ENCODE measurements at places on chromosomes 2 and 18.

DNA sequence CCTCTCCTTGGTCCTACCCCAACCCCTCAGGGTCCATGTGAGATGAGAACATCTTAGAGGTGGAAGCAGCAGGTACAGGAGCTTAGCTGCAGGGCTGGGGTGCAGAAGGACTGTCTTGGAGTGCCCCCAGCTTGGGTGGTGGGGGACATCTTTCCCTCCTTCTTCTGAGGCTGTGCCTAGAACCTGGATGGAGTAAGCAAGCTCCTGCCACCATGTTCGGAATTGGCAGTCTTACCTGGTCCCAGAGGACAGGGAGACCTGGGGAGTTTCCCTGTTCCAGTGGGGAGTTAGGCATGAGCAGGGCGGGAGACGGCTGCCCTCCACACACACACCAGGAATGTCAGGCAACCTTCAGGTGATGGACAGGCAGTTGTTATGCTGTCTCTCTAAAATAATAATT is 131.0 kb upstream of the COPS8 start:
- DNase-seq: no peak

DNA sequence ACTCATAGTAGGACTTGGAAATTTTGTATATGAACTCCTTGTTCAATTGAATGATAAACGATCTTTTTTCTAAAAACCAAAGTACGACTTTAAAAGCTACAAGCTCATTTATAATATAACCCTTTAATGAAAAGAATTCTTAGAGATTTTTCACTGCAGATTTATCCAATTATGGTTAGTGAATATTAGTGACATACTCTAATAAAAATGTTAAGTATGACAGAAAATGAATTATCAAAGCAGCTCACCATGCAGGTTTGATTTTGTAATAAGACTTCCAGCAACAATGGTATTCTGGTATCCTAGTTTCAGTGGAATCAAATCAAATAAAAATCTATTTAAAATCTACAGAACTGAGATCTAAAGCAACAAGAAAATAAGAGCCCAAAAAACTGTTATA is 38.5 kb downstream of the PRPF40A start:
- DNase-seq: no peak

GRCh38 chr2:70696142-70696541 is 71.9 kb downstream of the ADD2 start:
- no peak for DNase-seq

- DNase-seq: no peak
Observed at GRCh38 chr18:80126797-80127196, 17.7 kb downstream of the ADNP2 start.

- DNase-seq: peak; percentile 54
Observed at GRCh38 chr2:182503886-182504285, 77.0 kb upstream of the PDE1A start.

DNA sequence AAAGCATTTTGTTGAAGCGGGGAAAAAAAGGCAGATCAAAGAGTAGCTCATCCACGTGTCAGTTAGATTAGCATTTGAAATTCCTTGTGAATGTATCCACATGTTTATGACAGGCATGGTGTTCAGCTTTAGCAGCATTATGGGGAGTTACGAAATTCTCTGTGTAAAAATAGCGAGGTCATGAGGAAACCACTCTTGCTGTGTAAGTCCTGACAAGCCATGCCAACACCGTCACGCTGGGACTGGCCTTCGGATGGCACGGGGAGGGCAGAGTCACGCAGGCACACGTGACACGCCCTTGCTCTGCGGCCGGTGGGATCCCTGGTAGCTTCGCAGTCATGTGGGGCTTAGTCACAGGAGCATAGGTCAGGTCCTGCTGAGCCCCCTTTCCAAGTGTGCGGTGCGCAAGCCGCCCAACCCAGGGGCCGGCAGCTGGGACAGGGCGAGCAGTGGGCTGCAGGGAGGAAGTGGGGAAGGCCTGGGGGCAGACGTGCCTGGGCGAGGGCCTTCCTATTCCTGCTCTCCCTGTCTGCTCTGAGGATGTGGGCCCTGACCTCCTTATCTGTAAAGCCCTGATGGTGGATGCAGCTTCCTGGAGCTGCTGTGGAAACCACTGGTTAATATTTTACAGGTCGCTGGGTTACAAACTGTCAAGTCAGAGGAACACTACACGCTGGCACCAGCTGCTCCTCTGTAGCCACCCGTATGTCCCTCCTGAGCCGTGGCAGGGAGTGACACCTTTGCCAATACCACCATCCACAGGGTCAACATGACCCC is 18.0 kb downstream of the MBP start:
- DNase-seq: peak; percentile 70

DNA sequence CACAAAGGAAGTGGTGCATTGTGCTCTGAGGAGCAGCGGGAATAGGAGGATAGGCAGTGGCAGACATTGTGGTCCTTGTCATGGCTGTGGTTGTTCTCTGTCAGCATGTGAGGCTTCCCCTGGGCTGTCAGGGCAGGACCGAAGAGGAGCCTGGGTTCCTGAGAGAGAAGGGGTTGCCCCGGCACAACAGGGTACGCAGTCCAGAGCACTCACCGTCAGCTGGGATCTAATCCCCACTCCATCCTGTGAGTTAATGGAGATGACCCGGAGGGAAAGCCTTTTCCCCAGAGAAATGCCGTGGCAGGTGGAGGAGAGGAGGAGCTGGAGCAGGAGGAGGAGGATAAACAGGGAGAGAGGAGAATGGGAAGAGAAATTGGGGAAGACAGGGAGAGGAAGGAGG is 396.7 kb upstream of the HS6ST1 start:
- no peak for DNase-seq

Data from fibroblast of lung (primary cell).